ENCODE measurements at places on chromosomes 16 and 17. TPM values are rescaled to one million over a fixed set of nuclear protein-coding genes. Genes with fewer than 3 reads are reported as not detected.

DNA sequence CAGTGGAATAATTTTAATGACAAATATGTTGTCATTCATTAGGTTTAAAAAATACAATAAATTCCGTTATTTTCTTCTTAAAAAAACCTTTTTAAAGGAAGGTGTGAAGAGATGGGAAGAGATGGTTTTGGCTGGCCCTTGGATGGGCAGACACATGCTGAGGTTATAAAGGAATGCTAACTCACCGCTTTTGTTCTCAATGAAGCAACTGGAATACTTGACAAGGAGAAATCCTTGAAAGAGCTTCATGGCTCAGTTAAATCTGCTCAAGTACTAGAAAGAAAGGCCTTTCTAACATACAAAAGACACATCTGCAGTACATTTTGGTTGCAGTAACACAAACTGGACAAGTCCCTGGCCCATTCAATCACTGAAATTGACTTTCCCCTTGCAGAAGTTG lies 158.3 kb upstream of the KCNJ16 start:
- DNase-seq = no peak
- no peaks in the 10 kb centered on the region for H3K36me3 ChIP-seq
- H3K4me3 ChIP-seq = no peak overlapping the region

- H3K36me3 ChIP-seq = no peaks in the 10 kb centered on the region
- no peak overlapping the region for H3K27ac ChIP-seq
- no peak for DNase-seq
- no peaks in the 10 kb centered on the region for H3K27me3 ChIP-seq
- H3K4me1 ChIP-seq = no peaks in the 10 kb centered on the region
Observed at GRCh38 chr17:11779892-11780291, 181.6 kb downstream of the DNAH9 start.

GRCh38 chr17:79417476-79417988 lies 193.3 kb downstream of the RBFOX3 start:
- no peak overlapping the region for H3K27ac ChIP-seq
- no peaks in the 10 kb centered on the region for H3K4me1 ChIP-seq
- no peaks in the 10 kb centered on the region for H3K36me3 ChIP-seq
- DNase-seq = no peak
- H3K27me3 ChIP-seq = peaks cover 11% of the 10 kb centered on the region

- no peak overlapping the region for H3K27ac ChIP-seq
- no peaks in the 10 kb centered on the region for H3K36me3 ChIP-seq
- peaks cover 20% of the 10 kb centered on the region for H3K4me1 ChIP-seq
- H3K4me3 ChIP-seq = no peak overlapping the region
Observed at GRCh38 chr16:57118461-57119084, 26.2 kb downstream of the CPNE2 start.

DNA sequence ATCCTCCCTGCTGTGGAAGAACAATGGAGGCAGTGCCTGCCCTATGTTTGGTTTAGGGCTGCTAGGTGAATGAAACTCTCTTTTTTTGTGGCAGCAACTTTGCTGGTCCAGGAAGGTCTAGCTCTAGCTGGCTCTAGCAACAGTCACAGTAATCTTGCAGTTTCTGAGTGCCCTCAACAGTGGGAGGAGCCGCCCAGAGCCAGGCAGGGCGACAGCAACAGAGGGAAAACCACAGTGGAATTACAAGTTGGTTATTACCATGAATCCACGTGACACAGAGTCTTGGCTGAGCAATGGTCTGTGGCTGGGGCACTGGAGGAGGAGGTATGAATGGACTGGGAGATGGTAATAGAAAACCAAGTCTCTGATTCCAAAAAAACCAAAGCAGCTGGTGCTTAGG lies 10.3 kb downstream of the HSPB9 start:
- peaks cover 9% of the 10 kb centered on the region for H3K4me1 ChIP-seq
- H3K27ac ChIP-seq = no peak overlapping the region
- peaks cover 91% of the 10 kb centered on the region for H3K36me3 ChIP-seq
- DNase-seq = no peak
- H3K4me3 ChIP-seq = no peak overlapping the region

DNA sequence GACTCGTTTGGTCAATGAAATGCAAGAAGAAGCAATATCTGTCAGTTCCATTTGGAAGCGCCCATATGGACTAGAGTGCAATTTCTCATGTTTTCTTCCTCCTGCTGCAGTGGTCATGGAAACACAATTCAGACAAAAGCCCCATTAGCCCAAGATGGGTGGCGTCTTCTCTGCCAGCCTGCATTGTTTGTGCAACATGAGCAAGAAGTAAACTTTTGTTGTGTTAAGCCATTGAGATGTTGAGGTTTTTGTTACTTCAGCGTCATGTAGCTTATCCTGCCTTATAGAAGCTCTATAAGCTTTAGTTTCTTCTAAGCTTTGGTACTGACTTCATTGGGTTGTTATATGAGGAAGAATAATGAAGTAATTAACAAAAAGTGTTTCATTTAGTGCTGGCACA lies 137.4 kb downstream of the NPIPB5 start:
- H3K4me3 ChIP-seq = no peak overlapping the region
- no peak overlapping the region for H3K27ac ChIP-seq
- H3K4me1 ChIP-seq = no peaks in the 10 kb centered on the region
- no peak for DNase-seq
- no peaks in the 10 kb centered on the region for H3K36me3 ChIP-seq

DNA sequence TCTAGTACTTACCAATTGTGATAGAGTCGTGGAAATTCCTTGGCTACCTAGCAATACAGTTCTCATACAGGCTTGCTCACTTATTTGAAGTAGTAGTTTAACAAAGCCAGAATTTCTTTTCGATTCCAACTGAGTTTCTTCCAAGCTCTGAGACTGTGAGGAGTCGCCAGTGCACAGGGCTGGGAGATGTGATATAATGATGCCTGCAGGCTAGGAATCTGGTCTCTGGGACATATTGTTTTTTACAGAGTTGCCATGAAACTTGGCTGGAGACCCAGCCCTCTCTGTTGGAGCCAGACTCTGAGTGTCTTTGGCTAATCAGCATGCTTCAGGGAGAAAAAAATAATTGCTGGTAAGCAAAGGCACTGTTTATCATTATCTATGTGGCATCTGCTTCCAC lies 698.8 kb upstream of the GOT2 start:
- H3K36me3 ChIP-seq = no peaks in the 10 kb centered on the region
- no peak for DNase-seq
- no peak overlapping the region for H3K27ac ChIP-seq
- H3K4me3 ChIP-seq = no peak overlapping the region
- H3K27me3 ChIP-seq = no peaks in the 10 kb centered on the region
- no peaks in the 10 kb centered on the region for H3K4me1 ChIP-seq

- H3K4me1 ChIP-seq = no peaks in the 10 kb centered on the region
- no peak overlapping the region for H3K27ac ChIP-seq
- no peak overlapping the region for H3K4me3 ChIP-seq
- peaks cover 16% of the 10 kb centered on the region for H3K27me3 ChIP-seq
Observed at GRCh38 chr17:37694734-37695133, 50.1 kb downstream of the HNF1B start.

DNA sequence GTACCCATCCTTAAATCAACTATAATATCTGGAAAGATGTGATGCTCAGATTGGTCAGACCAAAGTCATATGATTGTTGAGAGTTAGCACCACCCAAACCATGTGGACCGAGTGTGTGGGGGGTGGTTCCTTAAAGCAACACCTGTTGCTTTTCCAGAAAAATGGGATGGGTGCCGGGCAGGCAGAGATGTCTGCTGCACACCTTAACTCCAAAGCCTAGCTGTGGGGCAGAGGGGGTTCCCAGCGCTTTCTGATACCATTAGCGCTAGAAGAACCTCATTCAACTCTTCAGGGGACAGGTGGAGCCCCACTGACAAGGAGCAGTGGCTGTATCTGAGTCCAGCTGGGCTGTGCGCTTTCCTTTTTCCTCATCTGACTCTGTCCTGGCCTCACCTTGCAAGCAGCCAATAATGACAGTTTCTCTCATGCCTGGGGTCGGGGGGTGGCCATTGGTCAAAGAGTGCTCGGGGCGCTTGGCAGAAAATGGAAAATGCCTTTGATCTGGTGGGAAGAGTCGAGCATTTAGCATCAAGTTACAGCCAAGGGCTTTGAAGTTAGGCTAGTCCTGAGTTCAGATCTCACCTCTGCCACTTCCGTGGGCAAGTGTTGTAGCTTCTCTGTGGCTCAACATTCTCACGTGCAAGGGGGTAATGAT lies 82.6 kb downstream of the IRX3 start:
- H3K4me3 ChIP-seq = no peak overlapping the region
- DNase-seq = no peak
- H3K27me3 ChIP-seq = peaks cover 9% of the 10 kb centered on the region
- no peaks in the 10 kb centered on the region for H3K36me3 ChIP-seq
- H3K27ac ChIP-seq = no peak overlapping the region

NPB gene
- total RNA-seq = 0.65 TPM

DNA sequence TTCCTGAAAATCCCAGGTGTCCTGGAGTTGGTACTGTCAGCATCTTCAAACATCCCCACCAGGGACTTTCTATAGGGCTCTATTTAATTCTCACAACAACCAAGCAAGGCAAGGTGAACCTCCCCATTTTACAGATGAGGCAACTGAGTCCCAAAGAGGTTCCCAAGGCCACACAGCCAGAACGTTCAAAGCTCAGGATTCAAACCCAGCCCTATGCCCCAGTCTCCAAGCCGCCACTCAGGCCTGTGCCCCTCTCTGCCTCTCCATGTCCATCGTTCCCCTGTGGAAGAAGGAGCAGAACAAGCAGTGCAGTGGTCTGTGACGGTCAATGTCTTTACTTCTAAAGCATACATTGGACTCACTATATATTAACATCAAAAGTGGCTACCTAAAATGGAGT lies 6.1 kb downstream of the ZNF319 start:
- peaks cover 14% of the 10 kb centered on the region for H3K36me3 ChIP-seq
- DNase-seq = no peak
- H3K27me3 ChIP-seq = no peaks in the 10 kb centered on the region
- H3K4me3 ChIP-seq = no peak overlapping the region
- H3K4me1 ChIP-seq = peaks cover 17% of the 10 kb centered on the region

- peaks cover 2% of the 10 kb centered on the region for H3K4me1 ChIP-seq
- no peaks in the 10 kb centered on the region for H3K27me3 ChIP-seq
- no peak overlapping the region for H3K27ac ChIP-seq
- H3K36me3 ChIP-seq = no peaks in the 10 kb centered on the region
Observed at GRCh38 chr17:57511475-57512123, 233.5 kb downstream of the CCDC182 start.

ANKRD13B gene
- total RNA-seq = 22.3 TPM

GRCh38 chr16:68445458-68445857 lies 2.9 kb downstream of the SMPD3 start:
- peak; percentile 40 for DNase-seq
- no peak overlapping the region for H3K27ac ChIP-seq
- peaks cover 22% of the 10 kb centered on the region for H3K4me1 ChIP-seq
- H3K27me3 ChIP-seq = 0 out of 2 replicates have a peak, but pooled peaks cover 5% of the 10 kb centered on the region
- H3K36me3 ChIP-seq = no peaks in the 10 kb centered on the region

SMIM36 gene
- not detected for total RNA-seq

HERPUD1 gene
- 54.4 TPM for total RNA-seq

CTF1 gene
- total RNA-seq = 1.8 TPM

DNA sequence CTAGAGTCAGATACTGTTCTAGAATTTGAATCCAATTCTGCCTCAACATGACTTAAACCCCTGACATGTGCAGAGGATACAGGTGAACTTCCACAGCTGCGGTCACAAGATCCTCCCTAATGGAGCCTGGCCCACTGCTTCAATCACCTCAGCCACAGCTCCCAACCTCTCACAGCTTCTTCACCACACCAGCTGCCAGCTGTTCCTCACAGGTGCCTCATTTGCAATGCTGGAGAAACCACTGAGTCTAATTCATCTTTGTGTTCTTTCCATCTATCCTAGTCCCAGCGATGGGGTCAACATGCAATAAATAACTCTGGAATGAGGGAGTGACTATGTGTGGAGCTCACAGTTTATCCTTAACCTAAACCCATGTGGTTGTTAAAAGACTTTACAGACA lies 72.0 kb upstream of the MAF start:
- no peaks in the 10 kb centered on the region for H3K4me1 ChIP-seq
- H3K36me3 ChIP-seq = no peaks in the 10 kb centered on the region
- no peak overlapping the region for H3K4me3 ChIP-seq
- DNase-seq = no peak
- H3K27me3 ChIP-seq = no peaks in the 10 kb centered on the region

DNA sequence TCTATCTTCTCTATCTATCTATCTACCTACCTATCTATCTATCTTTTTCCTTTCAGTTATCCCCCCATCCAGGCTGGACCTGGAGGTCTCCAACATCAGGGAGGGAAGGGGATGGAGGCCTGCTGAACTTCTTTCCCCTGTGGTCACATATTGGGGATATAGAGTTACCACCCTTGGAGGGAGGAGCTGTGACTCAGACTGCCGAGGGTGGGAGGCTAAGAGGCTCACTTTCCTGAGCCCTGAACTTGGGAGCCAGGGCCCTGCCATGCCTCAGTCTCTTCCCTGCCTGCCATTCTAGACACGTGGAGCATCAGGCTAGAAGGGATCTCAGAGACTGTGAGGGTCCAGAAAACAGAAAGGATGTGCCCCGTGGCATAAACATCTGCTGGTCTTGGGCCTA lies 8.4 kb downstream of the LRRC3C start:
- H3K27ac ChIP-seq = no peak overlapping the region
- H3K36me3 ChIP-seq = no peaks in the 10 kb centered on the region
- no peaks in the 10 kb centered on the region for H3K27me3 ChIP-seq
- no peak for DNase-seq
- no peak overlapping the region for H3K4me3 ChIP-seq

DNA sequence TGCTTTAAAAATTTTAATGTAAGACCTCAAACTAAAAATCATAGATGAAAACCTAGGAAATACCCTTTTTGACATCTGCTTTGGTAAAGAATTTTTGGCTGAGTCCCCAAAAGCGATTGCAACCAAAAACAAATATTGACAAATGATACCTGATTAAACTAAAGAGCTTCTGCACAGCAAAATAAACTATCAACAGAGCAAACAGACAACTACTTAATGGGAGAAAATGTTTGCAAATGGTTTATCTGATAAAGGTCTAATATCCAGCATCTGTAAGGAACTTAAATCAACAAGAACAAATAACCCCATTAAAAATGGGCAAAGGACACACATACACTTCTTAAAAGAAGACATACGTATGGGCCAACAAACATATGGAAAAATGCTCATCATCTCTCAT lies 242.5 kb downstream of the BCAS3 start:
- no peak overlapping the region for H3K4me3 ChIP-seq
- no peaks in the 10 kb centered on the region for H3K4me1 ChIP-seq
- no peaks in the 10 kb centered on the region for H3K36me3 ChIP-seq
- no peak overlapping the region for H3K27ac ChIP-seq
- DNase-seq = no peak
- H3K27me3 ChIP-seq = peaks cover 4% of the 10 kb centered on the region
